GM06990 (cell line): ENCODE measurements at places on chromosomes 4 and X.

- no peak for DNase-seq
Measured at GRCh38 chr4:41104155-41104554, 110.2 kb downstream of the APBB2 start.

- DNase-seq, result no peak
Measured at GRCh38 chr4:118557298-118557851, 127.8 kb upstream of the METTL14 start.

DNA sequence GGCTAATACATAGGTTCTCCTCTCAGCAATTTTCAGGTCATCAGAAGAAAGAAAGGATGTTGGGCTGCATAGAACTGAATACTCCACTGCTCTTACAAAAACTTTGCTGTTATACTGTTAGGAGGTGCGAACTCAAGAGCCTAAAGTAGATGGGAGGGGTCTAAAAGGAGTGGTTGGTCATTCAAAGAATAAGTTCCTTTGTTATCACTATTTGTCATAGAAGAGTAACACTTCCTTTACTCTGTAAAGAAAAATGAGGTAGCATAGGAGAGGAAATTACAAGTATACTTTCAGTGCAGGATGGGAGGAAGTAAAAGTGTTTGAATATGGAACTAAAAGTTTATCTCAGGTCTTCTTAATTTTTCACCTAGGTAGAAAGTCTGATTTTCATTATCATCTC is 61.5 kb downstream of the CCNI start:
- no peak for DNase-seq

DNA sequence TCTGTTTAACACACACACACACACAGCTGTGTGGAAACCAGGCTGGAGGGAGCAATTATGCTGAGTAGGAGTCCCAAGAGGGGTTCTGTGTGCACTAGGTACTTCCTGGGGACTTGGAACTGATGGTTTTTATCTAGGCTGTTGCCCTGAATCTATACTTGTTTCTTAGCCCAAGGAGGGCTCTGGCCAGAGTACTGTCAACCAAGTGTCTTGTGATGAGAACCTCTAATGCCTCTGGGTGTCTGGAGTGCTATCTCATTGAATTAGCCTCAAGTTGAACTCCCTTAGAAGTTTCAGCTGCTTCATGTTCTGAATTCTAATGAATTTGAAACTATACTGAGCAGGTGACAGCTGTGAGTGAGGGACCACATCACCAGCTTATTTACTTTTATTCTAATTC is 16.6 kb downstream of the ARHGAP24 start:
- no peak for DNase-seq

DNA sequence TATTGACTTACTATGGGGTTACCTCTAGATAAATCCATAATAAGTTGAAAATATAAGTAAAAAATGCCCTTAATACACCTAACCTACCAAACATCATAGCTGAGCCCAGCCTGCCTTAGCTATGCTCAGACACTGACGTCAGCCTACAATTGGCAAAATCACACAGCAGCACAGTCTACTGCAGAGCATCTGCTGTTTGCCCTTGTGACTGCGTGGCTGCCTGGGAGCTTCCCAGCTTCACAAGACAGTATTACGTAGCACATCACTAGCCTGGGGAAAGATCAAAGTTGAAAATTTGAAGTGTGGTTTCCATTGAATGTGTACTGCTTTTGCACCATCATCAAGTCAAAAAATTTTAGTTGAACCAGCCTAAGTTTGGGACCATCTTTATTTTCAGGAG is 8.8 kb downstream of the HTT-AS start:
- DNase-seq, result no peak

GRCh38 chrX:134431894-134432293 is 28.1 kb upstream of the HPRT1 start:
- no peak for DNase-seq

GRCh38 chr4:95544113-95545103 is 4.4 kb downstream of the UNC5C start:
- no peak for DNase-seq

- no peak for DNase-seq
Measured at GRCh38 chr4:78796526-78796925, 20.4 kb downstream of the BMP2K start.

DNA sequence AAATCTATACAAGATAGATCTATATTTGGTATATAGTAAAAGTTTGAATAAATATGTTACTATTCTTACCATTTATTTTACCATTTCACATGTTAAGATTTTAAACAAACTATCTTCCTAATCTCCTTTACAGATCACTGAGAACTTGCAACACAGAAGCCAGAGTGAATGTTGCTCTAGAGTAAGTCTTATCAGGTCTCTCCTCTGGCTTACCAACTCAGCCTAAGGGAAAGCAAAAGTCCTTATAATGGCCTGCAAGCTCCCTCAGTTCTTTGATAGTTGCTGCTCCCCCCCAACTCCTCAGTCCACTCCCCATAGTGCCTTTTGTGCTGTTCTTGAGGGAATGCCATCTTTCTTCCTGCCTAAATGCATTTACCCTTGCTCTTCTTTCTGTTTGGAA is 25.7 kb upstream of the SLC7A11 start:
- DNase-seq, result no peak

GRCh38 chr4:45539142-45539814 is 584.6 kb downstream of the GABRG1 start:
- DNase-seq, result no peak

- DNase-seq, result no peak
Measured at GRCh38 chr4:24434241-24434640, 150.1 kb downstream of the DHX15 start.

GRCh38 chrX:44828008-44828605 is 15.7 kb upstream of the DUSP21 start:
- no peak for DNase-seq

DNA sequence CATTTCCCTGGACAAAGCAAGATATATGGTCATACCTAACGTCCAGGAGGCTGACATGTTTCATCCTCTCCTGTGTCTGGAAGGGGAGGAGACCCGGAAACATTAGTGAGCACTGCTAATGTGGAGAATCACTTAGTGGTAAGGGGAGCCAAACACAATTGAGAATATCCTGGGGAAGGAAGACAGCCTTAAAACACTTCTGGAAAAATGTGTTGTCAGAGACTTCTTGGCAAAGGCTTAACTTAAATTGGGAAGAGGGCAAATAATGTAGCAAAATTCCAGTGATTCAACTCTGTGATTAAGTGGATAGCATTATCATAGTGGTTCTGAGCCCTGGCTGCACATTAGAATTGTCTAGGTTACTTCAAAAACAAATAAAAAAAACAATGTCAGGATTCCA is 39.5 kb downstream of the SPARCL1 start:
- no peak for DNase-seq

- DNase-seq, result no peak
Measured at GRCh38 chrX:151870602-151871001, 42.1 kb upstream of the MAGEA4 start.

DNA sequence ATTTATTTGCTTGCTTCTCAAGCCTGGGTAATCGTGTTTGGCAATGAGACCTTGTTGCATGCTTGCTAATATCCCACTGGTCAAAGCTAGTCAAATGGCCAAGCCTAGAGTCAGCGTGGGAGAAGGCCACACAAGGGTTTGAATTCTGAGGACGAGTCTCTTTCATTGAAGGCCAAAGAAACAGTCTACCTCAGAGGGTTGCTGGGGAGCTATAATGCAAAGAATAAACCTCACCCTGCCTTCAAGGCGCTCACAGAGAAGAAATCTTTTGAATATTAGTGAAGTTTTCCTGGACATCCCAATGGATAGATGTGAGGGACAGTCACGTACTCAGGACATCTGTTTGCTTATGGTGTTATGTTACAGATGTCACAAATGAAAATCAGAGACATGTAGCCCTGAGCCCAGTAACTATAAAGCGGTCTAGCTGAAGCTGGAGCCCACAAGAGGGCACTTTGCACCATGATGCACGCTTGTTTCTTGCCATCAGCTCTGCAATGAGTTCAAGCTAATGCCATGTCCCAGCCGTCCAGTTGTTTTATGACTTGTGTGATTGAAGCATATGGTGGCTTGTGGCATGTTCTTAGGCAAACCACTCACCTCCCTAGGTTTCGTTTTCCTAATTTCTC is 1.1 kb upstream of the TLR3 start:
- peak; percentile 5 for DNase-seq

GRCh38 chr4:144739511-144740033 is 93.6 kb downstream of the HHIP start:
- DNase-seq, result no peak

- DNase-seq, result no peak
Measured at GRCh38 chr4:9594948-9595347, 150.7 kb downstream of the DEFB131A start.

GRCh38 chrX:19100586-19100985 is 21.7 kb downstream of the ADGRG2 start:
- DNase-seq, result no peak

DNA sequence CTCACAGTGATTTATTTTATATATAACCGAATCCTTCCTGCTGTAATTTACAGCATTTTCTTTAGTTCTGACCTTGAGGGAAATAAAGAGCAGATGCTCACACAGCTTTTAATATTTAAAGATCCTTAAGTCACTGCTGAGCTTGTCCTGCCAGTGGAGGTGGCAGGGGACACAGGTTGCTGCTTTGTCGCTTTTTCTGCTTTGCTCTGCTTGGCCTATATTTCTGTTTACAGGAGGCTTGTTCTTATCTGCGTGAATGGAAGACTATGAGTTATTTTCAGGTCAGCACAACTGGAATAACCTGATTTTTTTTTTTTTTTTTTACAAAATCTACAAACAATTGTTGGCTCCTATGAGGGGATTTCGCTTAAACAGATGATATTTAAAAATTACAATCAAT is 2.3 kb downstream of the TXK start:
- DNase-seq, result no peak

GRCh38 chrX:96004386-96004785 is 680.3 kb upstream of the DIAPH2 start:
- DNase-seq, result no peak

DNA sequence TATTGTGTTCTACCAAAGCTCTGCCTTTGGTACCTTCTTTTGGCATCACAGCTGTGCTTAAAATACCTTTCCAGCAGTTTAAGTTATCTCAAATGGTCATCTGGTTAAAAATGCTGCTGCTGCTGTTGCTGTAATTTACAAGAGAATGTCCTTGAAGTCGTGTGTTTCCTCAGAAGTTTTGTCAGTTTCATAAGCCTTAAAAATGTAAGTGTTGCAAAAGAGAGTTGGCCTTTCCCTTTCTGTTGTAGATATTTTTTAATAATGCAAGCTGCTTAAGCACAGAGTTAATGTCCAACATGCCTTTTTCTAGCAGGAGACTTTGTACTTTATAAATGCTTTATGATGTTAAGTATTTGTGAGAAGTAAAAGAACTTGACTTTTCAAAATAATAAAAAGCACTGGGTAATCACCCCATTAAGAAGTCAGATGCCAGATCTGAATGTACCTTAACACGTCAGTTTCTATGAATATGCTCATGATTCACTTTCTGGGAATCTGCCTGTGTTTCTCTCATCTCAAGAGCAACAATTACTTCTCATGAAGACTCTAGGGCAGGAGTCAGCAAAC is 35.3 kb upstream of the TENM3 start:
- no peak for DNase-seq

- DNase-seq, result no peak
Measured at GRCh38 chr4:161336016-161336530, 827.7 kb downstream of the FSTL5 start.

DNA sequence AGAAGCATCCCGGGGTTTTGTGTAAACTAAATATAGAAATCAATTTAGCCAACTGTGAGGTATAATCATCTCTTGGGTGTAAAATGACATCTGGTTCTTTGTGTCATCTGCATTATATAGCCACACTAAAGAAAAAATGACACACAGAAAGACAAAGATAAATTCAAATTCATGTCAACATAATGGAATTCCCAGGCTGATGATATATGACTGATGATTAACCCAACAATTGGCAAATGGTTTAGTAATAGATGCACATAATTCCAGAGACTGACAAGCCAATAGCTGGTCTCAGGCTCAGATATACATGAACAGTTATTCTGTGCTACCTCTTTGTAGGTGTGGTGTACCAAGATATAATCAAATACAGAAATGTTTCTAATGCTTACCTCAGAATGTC is 375.4 kb upstream of the PITX2 start:
- DNase-seq, result no peak

DNA sequence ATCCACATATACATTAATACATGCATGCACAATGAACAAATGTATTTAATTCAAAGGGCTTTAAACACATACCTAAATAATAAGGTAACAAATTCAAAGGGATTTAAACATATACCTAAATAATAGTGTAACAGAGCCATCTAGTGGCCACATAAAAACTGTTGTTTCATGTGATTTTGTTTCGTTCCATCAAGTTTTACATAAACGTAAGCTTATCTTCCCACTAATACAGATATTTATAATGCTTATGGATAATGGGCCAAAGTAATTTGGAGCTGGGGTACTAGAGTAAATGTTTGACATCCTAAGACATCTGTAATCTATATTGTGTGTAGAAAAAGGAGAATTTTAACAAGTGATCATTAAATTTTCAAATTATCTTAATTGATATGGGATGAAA is 82.3 kb downstream of the PRSS12 start:
- no peak for DNase-seq

- no peak for DNase-seq
Measured at GRCh38 chrX:16319929-16320328, 152.6 kb downstream of the MAGEB17 start.

DNA sequence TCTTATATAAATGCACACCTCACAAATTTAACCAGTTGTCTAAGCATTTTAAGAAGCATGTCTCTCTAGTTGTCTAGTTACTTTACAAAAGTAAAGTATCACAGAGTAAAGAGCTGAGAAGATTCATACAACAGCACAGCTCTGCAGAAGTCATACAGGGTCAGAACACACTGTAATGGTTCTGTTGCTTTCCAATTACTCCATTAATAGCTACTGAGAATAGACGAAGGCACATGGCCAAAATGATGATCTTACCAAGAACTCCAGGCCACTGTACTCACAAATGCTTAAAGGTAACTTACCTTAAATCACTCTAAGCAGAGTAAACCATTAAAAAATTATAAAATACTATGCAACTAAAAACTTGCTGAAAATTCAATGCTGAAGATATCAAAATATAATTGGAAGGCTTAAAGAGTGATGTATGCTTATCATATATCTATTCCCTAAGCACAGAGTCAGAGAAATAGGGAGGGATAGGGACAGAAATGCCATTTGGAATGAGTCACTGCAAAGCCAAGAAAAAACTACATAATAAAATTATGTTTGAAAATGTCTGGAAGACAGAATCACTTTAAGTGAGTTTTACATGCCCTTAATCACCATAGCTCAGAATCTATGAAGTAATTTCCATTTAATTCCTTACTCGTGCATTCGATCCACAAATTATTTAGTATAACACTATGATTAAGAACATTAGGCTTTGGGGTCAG is 71.0 kb downstream of the DDX60L start:
- no peak for DNase-seq

DNA sequence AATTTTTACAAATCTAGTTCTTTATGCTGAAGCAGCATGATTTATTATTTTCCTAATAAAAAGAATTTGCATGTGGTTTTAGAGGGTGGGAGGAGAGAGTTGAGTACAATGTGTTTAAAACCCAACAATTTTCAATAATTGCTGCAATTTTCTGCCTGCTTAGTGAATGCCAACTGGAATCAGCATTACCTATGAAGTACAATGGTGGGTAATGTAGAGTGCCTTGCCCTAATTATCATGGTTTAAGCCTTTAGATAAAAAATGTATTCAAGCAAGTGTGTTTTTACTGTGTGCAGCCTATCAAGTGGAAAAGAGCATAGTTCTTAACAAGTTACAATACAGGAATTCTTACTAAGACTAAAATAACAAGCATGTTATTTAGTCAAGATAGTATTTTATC is 77.9 kb upstream of the ANKRD50 start:
- no peak for DNase-seq
